ENCODE measurements at places on chromosomes 16 and 17. TPM values are rescaled to one million over a fixed set of nuclear protein-coding genes. Genes with fewer than 3 reads are reported as not detected.

OR1F1 gene
- not detected for total RNA-seq

LMF1 gene
- total RNA-seq: 7.7 TPM

DNA sequence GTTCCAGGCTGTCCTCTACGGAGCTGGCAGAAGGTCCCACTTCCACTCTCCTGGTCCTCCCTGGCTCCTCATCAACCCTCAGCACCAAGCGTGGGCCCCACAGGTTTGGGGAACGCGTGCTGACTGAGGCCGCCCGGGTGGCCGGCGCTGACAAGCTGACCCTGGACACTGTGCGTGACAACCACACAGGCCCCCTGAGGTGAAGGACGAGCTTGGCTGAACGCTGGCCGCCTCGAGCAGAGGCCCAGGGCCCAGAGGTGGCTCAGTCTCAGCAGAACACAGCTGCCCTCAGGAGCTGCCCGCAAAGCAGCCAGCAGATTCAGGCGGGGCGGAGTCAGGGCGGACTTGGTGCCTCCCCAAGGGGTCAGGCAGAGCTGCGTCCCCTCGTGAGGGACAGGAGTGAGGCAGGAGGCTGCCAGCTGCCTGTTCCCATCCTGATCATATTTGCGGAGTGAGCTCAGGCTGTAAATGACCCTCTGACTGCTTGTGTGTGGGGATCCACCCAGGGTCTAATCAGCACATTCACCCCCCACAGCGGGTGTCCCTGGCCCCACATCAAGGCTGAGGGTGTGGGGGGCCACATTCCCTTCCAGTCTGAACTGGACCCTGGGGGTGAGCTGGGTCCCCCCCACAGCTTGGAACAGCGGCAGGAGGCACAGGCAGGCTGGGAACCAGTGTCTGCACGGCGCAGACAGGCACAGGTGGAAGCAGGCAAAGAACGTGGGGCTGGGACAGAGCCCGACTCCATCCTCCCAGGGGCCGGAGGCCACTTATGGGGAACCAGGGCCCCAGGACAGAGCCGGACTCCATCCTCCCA is 105.1 kb upstream of the METRNL start:
- no peak for DNase-seq

DNA sequence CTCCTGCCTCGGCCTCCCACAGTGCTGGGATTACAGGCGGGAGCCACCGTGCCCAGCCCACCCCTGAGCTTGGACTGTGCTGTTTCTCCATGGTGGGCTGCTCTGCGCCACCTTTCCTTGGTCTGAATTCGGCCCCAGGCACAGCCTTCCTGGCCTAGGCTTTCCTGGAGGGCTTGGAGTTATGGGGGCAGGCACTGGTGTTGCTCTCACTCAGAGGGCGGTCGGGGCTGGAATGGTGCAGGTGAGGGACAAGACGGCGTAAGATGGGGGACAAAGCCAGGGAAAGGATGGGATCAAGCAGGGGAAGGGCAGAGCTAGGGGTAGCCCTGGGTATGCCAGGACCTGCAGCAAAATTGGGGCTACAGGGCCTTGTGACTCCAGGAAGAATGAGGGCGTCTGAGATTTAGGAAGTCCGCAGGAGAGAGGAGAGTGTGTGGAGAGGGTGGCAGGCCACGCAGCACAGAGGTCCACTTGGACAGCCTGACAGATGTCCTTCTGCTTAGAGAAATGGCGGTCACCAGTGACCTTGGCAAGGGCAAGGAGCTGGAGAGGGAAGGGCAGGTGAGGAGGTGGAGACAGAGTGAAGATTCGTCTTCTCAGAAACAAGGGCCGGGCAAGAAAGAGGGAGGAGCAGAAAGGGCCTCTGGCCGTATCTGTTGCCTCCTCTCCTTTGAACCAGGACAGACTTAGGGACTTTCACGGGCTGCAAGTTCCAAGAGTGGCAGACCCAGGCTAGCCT is 1.6 kb upstream of the ATP6V0C start:
- DNase-seq: no peak

GRCh38 chr17:75639327-75639726 is 6.1 kb downstream of the SMIM5 start:
- peak; percentile 12 for DNase-seq

DNA sequence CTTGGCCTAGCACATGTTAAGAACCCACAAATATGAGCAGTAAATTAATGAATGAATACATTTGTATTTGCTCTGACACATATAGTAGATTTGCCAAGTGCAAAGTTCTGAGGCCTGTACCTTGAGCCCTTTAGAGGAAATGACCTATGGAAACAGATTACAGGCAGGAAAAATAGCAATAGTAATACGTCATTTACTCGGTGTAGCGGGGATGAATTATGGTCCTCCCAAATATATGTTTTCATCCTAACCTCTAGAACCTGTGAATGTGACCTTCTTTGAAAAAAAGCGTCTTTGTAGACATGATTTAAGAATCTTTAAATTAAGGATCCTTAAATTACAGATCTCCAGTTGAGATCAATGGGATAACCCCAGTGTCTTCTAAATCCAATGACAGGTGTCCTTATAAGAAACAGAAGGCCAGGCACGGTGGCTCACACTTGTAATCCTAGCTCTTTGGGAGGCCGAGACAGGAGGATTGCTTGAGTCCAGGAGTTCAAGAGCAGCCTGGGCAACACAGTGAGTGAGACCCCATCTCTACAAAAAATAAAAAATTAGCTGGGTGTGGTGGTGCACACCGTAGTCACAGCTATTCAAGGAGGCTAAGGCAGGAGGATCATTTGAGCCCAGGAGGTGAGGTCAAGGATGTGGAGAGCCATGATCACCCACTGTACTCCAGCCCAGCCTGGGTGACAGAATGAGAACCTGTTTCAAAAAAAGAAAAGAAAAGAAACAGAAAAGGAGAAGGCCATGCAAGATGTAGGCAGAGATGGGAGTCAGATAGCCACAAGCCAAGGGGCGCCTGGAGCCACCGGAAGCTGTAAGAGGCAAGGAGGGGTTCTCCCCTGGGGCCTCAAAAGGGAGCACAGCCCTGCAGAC is 5.1 kb upstream of the ITPRIPL2 start:
- no peak for DNase-seq

DNA sequence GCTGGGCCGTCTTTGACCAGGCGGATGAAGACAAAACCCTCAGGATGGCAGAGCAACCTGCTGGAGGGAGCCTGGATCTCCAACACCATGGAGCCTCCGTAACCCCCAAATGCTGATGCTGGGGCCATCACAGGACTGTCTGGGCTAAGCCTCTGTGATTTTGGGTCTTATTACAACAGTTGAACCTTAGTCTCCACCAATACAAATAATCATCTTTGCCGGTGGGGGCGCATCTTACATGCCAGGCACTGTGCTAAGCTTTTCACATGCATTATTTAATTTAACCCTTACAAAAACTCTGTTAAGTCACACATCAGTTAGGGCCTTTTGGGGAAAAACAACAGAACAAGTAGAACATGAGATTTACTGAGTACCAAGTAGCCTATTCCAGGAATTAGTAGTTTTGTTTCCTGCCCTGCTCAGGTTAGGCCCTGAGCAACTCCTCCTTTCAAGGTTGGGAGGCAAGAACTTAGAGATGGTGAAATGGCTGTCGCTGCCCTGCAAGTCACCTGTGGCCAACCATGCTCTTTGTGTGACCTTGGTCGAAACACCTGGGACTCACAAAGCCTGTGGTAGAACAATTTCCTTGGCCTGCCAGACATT is 8.9 kb upstream of the ITGAM start:
- DNase-seq: no peak

- DNase-seq: no peak
Measured at GRCh38 chr16:1613728-1614455, 1.7 kb downstream of the CRAMP1 start.

DNA sequence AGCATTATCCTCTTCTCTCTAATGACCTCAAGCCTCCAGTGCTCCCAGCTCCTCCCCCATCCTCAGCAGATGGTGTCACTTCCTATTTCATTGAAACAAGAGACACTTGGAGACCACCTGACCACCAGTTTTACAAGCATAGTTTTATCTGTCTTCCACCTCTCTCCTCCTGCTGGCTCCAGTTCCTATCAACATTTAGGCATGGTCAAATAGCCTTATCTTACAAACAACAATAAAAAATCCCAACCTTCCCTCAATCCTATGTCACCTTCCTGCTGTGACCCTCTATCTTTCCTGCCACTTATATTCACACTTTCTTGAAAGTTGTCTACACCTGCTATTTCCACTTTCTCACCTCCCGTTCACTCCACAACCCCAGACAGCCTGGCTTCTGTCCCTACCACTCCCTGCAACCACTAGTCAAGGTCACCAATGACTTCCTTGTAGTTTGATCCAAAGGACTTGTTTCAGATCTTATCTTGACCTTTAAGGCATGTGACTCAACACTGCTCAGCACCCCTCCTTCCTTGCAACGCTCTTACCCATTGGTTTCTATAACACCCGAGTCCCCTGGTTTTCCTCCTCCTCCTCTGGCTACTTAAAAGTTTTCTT is 4.3 kb upstream of the NTN1 start:
- no peak for DNase-seq

GRCh38 chr16:9840761-9841665 is 341.2 kb downstream of the GRIN2A start:
- no peak for DNase-seq

GRCh38 chr17:21816592-21817567 is 124.6 kb downstream of the KCNJ18 start:
- DNase-seq: no peak

GRCh38 chr17:75531721-75532072 is 6.2 kb downstream of the LLGL2 start:
- no peak for DNase-seq
